ENCODE measurements at places on chromosomes 12 and 14. TPM values are rescaled to one million over a fixed set of nuclear protein-coding genes. Genes with fewer than 3 reads are reported as not detected.

CLEC7A gene
- total RNA-seq = 16.2 TPM

ACSS3 gene
- total RNA-seq = 24.5 TPM

PPFIA2 gene
- 2.0 TPM for total RNA-seq

OVCH1 gene
- total RNA-seq = 3.2 TPM

BEGAIN gene
- 3.0 TPM for total RNA-seq

CABP1 gene
- 0.26 TPM for total RNA-seq

GRCh38 chr14:33588771-33589170 lies 362.1 kb downstream of the EGLN3 start:
- DNase-seq = no peak

GRCh38 chr12:71626768-71627167 lies 36.9 kb downstream of the ZFC3H1 start:
- DNase-seq = no peak

DNA sequence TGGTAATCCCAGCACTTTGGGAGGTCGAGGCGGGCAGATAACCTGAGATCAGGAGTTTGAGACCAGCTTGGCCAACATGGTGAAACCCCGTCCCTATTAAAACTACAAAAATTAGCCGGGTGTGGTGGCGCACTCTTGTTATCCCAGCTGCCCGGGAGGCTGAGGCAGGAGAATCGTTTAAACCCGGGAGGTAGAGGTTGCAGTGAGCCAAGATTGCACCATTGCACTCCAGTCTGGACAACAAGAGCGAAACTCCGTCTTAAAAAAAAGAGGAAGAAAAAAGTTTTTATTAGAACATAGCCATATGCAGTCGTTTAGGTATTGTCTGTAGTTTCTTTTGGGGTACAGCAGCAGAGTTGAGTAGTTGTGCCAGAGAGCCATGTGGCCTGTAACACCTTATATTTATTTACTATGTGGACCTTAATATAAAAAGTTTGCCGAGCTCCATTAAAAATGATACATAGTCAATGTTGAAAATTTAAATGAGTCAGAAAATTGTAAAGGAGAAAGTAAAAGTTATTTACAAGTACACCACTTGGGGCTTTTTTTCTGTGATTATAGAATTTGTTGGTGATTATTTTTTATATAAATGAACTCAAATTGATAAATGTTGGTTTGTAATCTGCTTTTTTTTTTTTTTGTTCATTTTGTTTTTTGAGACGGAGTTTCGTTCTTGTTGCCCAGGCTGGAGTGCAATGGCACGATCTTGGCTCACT lies 2.2 kb downstream of the ADIPOR2 start:
- DNase-seq = no peak

DNA sequence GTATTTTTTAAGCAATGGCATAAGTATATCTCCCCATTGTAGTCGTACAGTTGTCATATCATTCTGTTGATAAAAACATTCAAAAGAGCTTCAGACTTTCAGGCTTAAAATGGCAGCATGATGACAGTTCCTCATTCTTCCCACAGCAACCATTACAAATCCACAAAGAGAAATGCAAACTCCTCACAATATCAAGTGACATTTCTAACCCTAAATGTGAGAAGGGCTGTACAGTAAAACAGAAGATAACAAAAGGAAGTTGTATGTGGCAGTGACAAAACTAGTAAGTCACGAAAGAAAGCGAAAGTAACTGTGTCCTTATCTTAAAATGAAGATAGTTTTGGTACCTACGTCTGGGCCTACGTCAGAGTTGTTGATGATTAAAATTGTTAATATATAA lies 46.7 kb downstream of the GXYLT1 start:
- DNase-seq = no peak

GRCh38 chr12:5043589-5044419 lies at the start of gene KCNA5:
Gene KCNA5, plus strand, starts transcription at chr12:5043879. Its CDS starts 269 bp downstream, at chr12:5044148.
- DNase-seq = peak; percentile 73

DNA sequence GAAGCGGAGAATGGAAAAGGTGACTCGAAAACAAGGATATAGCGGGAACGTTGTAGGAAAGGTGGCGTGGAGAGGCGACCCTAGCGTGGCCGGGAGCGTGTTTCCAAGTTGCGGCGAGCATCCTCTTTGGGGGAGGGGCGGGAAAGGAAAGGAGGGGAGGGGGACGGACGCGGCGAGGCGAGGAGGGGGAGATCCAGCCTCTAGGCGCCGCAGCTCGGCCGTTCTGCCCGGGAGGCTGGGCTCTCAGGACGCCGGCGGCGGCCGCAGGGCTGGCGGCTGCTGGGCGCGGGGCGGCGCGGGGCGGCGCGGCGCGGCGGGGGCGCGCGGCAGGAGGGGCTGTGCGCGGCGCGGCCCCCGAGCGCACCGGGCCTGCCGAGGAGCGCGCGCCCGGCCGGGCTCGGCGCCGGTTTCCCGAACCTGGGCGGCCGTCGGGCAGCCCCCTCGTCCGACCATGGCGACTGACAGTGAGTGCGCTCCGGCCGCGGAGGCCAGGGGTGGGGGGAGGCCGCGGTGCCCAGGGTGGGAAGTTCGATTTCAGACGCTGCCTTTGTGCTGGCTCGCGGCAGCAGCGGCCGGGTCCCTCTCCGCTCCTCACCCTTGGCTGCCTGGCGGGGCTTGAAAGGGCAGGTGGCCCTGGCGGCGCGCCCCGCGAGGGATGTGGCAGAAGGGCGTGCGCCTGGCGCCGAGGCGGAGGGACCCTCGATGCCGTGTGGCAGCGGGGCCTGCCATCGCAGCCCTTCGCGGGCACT lies 50.3 kb downstream of the SNAPC1 start:
- no peak for DNase-seq

DNA sequence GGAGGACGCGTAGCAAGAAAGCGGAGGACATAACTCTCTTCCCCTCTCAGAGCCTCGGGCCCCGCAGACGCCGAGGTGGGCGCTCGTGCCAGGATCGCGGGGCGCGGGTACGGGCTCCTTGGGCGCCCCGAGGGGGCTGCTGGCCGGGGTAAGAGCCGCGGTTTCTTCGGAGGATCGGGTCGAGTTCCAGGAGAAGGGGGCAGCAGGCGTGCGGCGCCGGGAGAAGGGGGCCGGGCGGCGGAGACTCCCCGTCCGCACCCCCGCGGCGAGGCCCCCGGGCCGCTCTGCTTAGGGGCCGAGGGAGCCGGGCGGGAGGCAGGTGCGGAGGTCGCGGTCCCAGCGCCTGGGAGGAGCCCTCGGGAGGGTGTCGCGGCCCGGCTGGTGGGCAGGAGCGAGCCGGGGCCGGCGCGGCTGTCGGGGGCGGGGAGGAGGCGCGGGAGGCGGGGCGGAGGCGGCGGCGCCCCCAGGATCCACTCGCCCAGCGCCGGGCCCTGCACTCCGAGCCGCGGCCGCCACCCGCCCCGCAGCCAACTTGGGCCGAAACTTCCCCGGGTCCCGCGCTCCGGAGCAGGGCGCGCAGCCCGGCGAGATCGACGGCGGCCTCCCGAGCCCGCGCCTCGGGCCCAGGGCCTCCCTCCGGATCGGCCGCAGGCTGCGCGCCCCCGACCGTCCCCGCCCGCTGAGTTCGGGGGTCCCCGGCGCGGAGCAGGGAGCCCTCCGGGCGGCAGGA lies 64.4 kb downstream of the FBXL14 start:
- DNase-seq = no peak

GRCh38 chr14:89214221-89214965 lies 202.6 kb downstream of the FOXN3 start:
- DNase-seq = no peak

DNA sequence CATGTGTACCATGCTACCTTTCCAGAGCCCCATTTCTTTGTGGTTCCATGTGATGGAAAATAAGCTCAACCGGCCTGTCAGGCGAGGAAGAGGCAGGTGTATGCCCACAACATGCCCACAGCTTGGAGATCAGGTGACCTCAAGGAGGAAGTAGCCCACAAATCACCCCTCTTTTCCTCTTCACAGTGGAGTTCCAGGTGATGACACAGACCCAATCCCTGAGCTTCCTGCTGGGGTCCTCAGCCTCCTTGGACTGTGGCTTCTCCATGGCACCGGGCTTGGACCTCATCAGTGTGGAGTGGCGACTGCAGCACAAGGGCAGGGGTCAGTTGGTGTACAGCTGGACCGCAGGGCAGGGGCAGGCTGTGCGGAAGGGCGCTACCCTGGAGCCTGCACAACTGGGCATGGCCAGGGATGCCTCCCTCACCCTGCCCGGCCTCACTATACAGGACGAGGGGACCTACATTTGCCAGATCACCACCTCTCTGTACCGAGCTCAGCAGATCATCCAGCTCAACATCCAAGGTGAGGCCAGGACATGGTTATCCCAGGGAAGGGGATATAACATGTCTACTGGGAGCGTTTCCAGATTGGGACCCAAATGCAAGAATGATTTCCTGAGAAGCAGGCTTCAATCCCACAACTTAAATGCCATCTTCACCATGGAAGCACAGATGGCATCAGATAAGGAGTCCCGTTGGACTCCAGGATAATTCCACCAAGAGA lies 5.5 kb downstream of the TAPBPL start:
- DNase-seq = no peak

GRCh38 chr14:26289891-26290486 lies 307.8 kb downstream of the NOVA1 start:
- DNase-seq = no peak
